ENCODE measurements at places on chromosomes 4 and X.

GRCh38 chr4:2388429-2389182, 29.8 kb downstream of the ZFYVE28 start:
- no peak for DNase-seq

DNA sequence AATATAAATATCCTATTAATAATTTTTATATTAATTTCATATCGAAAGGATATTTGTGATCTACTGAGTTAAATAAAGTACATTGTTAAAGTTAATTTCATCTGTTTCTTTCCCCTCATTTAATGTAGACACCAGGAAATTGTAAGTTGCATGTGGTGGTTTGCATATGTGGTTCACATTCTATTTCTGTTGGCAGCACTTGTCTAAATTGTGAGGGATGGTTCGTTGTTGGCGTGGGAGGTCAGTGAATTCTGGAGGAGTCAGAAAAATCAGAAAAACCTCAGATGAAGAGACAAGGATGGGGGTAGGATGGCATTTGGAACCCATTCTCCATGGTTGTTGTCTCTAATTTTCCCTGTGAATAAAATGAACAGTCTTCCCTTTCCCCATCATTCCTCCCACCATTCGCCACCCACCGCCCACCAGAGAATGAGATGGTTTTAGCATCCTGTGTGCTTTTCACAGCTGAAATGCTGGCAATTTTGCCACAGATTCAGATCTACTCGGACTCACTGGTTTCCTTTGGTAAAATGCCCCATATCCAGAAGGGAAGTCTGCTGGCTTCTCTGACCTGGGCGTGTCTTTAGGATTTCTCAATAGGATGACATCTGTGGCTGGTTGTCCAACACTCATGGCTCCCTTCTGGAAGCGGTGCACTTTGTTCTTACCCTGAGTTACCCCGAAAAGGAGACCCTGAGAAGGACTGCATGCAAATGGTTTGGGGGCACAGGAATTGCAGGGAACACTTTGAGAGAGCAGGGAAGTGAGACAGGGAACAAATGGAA, 52.3 kb downstream of the LGI2 start:
- DNase-seq = no peak

DNA sequence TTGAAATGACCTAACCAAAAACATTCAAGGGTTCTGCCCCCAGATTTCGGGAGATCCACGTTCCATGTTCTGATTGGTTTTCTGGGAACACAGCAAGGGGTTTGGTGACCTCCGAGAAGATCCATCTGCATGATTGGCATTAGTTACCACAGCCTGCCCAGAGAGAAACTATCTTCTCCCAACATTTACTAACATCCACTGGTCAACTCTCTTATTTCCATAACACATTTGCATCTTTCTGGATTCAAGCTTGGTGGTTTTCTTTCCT, 15.6 kb downstream of the SHOX start:
- DNase-seq = no peak

DNA sequence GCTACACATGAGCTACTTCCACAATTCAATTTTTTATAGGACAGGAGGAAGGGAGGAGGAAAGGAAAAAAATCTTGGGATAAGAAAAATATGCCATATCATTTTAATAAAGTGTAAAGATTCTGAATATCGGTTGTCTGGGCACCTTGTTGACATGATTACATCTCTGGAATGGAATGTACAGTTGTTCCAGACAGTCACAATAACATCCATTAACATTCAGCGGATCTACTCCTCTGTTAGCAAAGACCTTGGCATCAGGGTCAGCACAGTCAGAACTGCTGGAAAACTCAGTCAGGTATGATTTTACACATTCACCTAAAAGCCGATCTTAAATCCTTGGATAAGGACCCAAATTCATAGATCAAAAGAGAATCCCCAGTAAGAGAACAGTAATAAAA, 85.4 kb upstream of the ARMCX2 start:
- DNase-seq = no peak

GRCh38 chr4:126361287-126361686, 1046.5 kb downstream of the FAT4 start:
- no peak for DNase-seq

GRCh38 chrX:9291629-9292028, 173.2 kb upstream of the TBL1X start:
- no peak for DNase-seq

DNA sequence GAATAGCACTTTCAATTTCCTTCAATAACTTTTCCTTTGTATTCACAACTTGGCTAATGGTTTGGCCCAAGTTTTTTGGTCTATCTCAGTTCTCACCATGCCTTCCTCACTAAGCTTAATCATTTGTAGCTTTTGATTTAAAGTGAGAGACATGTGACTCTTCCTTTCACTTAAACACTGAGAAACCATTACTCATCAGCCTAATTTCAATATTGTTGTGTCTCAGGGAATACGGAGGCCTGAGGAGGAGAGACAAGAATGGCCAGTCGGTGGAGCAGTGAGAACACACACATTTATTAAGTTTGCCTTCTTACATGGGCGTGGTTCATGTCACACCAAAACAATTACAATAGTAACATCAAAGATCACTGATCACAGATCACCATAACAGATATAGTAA, 56.7 kb downstream of the TSPAN5 start:
- DNase-seq = no peak

- DNase-seq = no peak
These were observed 61.0 kb downstream of the HPRT1 start for GRCh38 chrX:134520860-134521390.

DNA sequence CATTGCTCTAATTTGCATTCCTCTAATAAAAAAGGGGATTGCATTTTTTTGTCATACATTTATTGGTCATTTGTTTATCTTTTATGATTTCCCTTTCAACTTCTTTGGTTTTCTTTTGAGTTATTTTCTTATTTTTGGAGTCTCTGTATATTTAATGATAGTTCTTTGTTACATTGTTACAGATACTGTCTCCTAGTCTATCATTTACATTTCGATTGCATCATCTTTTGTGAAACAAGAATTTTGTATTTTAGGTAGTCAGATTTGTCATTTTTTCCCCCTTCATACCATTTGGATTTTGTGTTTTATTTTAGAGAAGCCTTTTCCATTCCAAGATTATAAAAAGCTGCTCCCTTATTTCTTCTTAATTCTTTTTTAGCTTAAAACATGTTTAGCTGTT, 37.1 kb downstream of the SNX25 start:
- no peak for DNase-seq

DNA sequence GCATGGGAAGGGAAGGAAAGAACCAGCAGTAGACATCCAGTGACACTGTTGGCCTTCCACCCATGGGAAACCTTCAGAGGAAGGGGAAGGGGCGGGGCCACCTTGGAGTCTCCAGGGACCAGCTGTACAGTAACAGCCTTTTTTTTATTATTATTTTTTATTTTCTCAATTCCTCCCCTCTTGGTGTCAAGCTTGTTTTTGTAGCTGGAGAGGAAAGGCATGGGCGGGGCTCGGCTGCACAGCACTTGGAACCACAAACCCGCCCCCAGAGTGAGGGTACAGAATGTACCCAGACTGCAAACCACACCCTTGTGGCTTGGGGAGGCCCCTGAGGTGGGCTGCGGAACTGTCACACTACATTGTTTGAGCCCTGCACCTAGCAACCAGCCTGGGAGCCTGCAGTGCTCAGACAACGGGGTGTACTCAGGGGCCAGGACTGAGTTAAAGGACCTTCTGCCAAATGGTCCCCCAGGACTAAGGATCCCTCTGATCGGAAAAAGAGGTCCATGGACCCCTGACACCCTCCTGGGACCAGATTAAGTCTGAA, 45.7 kb downstream of the PRPS1 start:
- DNase-seq = no peak

- no peak for DNase-seq
These were observed 173.7 kb upstream of the LEF1 start for GRCh38 chr4:108342325-108342970.

DNA sequence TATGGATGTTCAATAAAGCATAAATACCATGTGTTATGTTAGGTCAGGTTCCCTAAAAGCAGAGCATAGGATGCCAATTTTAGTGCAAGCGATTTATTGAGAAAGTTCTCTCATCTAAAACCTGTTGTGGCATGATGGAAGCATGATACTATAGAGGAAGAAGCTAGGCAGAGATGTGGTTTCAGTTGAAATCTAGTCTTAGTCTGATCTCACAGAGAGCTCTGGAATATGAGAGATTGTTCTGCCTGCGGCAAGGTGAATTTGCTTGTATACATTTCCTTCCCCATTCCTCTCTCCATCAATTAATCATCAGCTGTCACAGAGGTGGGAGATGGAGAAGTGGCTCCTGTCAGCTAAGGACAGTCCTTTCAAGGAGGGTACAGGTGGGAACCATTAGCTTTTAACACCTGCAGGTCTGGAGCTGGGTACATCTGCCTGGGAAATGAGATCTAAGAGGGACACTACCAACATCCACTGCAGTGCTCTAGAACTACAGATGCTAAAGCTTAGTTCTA, 252.4 kb downstream of the CFAP299 start:
- no peak for DNase-seq

- no peak for DNase-seq
These were observed 13.4 kb upstream of the SNX12 start for GRCh38 chrX:71081330-71082123.

DNA sequence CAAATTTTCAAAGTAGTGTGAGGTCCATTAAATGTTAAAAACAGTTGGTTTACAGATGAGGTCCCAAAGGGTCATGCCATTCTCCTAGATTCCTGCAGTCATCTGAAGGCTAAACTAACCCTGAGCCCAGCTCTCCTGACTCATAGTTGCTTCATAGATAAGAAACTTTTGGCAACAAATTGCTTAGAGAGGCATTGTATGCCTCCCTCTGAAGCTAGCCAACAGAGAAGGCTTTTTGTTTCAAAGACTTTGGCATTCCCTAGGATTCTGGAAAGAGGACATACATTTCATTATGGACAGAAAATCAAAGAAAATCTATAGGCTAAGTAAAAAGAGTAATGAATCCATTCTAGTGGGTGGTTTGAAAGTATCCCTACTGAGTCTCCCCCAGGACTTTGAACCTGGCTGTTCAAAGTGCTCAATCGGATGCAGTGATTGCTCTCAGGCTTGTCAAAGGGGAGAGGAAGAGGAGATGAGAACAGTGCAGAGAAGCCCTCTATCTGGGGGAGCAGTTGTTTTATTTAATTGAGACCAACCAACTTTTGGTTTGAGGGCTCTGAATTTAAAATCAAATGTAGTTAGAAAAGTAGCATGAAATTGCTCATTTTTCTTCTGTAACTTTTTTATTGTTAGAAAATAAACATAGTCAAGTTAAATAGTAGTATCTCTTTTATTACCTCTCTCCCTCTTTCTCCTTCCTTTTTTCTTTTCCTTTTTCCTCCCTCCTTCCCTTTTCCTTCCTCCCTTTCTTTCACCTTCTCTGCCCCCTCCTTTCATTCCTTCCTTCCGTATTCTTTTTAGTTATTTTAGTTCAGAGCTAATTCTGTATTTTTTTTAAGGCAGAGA, 72.3 kb upstream of the ZNF518B start:
- DNase-seq = no peak

DNA sequence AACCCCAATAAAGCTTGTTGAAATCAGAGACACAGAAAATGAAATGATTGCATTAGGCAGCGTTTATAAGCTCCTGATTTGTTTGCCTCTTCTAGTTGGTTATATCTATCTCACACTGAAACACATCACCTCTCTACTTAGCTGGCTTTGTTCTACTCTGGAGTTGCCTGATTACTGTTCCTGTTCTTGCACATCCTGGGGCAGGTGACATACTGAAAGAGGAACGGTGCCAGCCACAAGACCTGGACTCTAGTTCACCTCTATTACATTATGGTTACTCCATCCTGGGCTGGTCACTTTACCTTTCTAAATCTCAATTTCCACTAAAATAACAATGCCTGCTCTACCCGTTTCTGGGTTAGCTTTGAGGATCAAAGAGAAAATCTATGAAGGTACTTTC, 47.9 kb downstream of the TRIM2 start:
- no peak for DNase-seq

DNA sequence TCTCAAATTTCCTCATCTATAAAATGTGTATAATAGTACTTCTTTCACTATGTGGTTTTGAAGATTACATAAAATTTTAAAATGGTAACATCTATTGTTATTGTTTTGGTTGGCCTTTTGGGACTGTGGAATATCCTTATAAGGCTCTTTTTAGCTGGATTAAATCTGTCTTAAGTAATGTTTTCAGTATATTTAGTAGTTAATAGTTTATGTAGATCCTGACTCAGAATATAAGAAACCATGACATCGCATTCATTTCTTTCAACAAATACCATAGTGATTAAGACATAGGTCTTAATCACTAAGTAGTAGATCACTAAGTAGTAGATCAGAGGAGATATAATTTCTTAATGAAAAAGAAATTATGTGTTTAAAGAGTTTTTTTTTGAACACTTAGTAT, 48.5 kb downstream of the MRPL1 start:
- no peak for DNase-seq

GRCh38 chr4:16120720-16121119, 36.9 kb upstream of the PROM1 start:
- DNase-seq = no peak

DNA sequence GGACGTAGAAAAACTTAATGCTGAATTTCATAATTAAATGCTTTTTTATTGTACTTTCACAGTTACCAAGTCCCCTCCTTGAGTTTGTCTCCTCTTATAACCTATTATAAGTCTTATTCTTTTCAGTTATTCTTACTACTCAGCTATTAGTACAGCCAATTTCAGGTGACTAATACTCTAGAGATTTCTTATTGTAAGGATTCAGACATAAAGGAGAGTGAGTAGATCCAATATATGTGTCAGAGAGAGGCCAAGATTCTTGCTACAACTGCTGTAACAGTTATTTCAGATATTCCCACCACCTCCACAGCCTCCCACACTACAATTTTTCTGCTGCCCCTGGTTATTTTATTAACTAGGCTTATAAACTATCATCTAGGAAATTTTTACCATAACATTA, 274.5 kb downstream of the GPAT3 start:
- DNase-seq = no peak

DNA sequence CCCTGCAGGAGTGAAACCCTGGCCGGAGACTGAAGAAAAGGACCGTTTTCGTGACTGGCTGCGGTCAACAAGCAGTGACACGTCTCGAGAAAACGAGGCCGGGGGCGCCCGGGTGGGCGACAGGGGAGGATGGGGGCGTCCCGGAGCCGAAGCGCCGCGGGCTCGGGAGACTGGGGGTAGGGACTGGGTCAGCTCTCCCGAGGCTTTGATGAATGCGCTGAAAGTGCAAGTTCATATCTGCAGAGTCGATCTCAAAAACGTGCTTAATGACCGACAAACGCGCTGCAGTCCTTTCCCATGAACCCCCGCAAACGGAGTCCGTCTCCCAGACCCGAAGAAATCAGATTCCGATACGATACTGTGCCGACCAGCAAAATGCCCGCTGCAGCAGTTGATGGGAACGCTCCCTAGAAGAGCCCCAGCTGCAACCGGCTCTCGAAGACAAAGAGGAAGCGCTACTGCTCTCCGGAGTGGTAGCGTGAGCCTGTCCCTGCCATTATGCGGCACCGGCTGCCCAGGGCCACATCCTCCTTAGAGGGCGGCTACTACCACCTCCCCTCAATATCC, 806 bp upstream of the CD99L2 start:
- peak; percentile 13 for DNase-seq

- no peak for DNase-seq
These were observed 1.1 kb upstream of the RAP1GDS1 start for GRCh38 chr4:98260047-98260578.

GRCh38 chr4:155566354-155566753, 100.3 kb upstream of the GUCY1A1 start:
- no peak for DNase-seq

- DNase-seq = no peak
These were observed 23.4 kb upstream of the ZFP42 start for GRCh38 chr4:187972135-187972534.

GRCh38 chr4:3408793-3409330, 32.9 kb upstream of the HGFAC start:
- DNase-seq = no peak
